ENCODE measurements at places on chromosomes 2 and 18. TPM values are rescaled to one million over a fixed set of nuclear protein-coding genes. Genes with fewer than 3 reads are reported as not detected.

DNA sequence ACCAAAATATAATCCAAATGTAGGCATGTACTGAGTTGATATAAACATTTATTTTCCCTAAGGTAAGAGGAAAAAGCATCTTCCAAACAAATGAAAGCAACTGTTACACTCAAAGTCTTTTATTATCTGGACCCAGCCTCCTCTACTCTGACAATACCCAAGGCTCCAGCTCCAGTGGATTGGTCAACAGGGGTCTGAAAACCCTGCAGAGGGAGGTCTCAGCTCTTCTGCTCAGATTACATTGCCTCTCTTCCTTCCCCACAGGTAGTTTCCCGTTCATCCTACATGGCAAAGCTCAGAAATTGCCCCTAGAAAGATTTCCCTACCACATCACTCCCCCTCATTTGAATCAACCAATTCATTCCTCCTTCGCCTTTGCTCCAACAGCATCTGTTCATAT is 457.0 kb downstream of the METTL4 start:
- no peak for DNase-seq

GRCh38 chr2:163570391-163570790 is 165.4 kb downstream of the FIGN start:
- no peak for DNase-seq

The PAIP2B gene
- total RNA-seq = 4.9 TPM

DNA sequence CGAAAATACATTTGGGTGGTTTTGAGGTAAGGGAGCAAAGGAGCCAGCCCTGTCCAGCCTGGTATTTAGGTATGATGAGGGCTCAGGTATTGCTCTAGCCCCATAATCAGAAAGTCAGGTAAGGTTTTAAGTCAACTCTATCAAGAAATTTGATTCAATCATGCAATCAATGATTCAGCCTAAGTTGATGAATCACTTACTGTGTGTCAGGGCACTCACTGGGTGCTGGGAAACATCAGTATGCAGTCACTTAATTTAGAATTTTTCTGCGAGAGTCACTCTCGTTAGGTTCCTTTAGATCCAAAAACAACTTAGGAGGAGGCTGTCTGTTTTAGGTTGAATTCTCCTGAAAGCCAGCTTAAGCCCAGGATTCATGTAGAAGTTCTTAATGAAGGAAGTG is 17.7 kb upstream of the SERPINB2 start:
- DNase-seq = no peak

DNA sequence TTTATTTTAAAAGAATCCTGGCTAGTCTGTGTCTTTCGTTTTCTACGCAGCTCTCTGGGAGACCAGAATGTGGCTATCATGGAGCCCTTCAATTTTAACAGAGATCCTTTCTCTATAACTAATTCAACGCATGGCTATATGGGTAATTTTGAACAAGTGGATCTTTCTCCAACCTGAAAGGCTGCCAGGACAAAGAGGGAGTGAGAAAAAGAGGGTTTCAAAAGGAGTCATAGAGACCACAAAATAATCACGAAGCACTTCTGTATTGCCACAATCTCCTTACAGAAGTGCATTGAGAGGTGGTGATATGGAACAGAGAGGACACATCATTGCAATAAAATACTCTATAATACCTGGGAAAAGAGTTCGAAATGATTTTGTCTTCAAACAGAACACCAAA is 21.7 kb upstream of the CDH2 start:
- no peak for DNase-seq

DNA sequence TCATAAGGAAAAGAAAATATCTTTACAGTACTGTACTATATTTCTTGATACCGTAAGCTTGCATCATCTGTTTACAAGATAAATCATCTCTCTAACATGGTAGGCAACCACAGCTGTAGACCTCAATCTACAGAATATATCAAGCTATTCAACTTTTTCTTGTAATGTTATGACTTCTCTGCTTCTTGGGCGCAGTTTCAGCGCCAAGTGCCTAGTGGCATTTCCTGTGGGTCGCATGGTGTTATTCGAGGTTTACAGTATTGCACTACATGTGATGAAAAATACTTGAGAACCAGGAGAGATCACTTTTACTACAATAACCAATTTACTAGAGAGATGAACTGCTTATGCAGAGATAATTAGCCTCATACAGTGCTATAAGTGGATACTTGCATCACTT is 34.0 kb upstream of the SESTD1 start:
- DNase-seq = no peak

The MARCO gene
- total RNA-seq = 22.2 TPM

The MRPS5 gene
- total RNA-seq = 38.3 TPM
